ENCODE measurements at places on chromosomes 11 and 22. TPM values are rescaled to one million over a fixed set of nuclear protein-coding genes. Genes with fewer than 3 reads are reported as not detected.

SLC37A2 gene
- total RNA-seq: not detected

SLC22A8 gene
- not detected for total RNA-seq

RNASEH2C gene
- total RNA-seq: 27.7 TPM

RTN4R gene
- 1.2 TPM for total RNA-seq

SOX6 gene
- total RNA-seq: not detected

SEC14L2 gene
- total RNA-seq: 239 TPM

SLC16A8 gene
- total RNA-seq: not detected

SMTNL1 gene
- total RNA-seq: not detected

- DNase-seq: no peak
These were observed 535 bp downstream of the TRABD start for GRCh38 chr22:50186181-50186714.

- no peak for DNase-seq
These were observed 187.0 kb upstream of the ISX start for GRCh38 chr22:34879001-34879400.

- DNase-seq: peak; percentile 58
These were observed 26.6 kb upstream of the IL17RA start for GRCh38 chr22:17057959-17058814.

GRCh38 chr22:20268279-20269012 lies at the start of gene RTN4R:
TSS of gene RTN4R (minus strand) at chr22:20268318. CDS start at chr22:20268092, 226 bp downstream.
- DNase-seq: peak; percentile 44

DNA sequence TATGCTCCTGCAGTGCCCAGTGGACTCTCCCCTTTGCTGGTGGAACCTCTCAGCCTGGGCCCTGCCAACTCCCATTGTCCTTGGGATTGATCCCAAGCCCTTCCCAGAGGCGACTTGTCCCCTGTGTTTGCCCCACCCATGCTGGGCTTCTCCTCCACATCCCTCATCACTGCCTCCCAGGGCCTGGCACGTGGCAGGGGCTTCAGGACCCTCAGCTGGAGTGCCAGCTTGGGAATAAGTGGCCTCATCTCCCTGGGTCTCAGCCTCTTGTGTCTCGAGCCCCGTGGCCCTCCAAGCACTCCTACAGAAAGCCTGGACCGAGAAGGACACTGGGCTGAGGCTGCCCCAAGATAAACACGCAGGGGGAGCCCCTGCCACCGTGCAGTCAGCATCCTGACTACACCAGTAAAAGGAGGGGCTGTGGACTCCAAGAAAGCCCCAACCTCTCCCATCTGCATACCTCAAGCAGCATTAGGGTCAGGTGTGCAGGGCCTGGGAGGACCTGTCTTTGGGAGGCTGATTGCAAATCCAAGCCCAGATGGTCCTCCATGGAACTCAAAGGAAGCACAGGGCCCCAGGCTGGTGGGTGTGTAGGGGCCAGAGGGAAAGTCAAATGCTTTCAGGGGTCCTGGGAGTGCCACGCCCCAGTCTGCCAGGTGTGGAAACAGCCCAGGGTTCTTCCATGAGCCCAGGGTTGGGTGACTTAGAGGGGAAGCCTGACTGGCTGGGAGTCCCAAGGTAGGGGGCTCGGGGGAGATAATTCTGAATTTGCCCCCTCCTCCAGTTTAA lies 9.5 kb upstream of the GNAZ start:
- no peak for DNase-seq

GRCh38 chr11:44308923-44309477 lies 939 bp downstream of the ALX4 start:
- DNase-seq: no peak

DNA sequence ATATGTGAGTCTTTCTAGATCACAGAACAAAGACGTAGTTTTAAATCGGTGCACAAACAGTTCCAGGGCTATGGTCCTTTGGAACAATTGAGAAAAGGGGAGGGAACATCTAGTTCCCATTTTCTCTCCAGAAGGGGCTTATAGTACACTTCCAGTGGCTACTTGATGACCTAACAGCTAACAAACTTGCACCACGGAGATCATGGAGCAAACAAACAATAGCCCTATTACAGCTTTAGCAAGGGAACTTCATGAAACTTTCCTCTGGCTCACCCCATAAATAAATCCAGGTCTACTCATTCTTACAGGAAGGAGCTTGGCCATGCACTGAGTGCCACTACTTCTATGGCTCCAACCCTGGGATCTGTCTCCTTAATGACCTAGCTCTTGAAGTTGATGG lies 8.3 kb upstream of the FOLR2 start:
- no peak for DNase-seq

DNA sequence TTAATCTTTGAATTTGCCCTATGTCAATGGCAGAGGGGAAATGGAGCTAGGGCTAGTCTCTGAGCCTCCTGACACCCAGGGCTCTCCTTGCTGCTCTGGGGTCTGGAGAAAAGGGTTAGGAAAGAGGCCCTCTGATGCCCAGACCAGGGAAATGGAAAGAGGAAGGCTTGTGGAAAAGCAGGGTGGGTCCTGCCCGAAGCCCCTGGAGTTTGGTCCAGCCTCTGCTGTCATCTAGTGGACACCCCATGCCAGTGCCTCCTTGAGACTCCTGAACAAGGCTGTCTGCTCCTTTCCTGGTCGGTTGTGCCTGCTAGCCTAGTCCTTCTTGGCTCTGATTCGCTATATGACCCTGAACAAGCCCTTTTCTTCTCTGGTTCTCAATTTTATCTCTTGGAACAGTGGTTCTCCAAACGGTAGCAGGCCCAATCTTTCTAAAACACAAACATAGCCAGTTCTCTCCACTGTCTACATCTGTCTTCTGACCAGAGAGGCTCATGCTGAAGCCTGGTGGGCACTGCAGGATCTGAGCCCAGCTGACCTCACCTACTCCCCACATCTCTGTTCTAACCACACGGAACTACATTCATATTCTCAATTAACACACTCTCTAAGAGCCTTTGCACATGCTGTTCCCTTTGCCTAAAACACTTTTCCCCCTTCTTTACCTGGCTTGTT lies 8.8 kb upstream of the PLA2G3 start:
- peak; percentile 40 for DNase-seq

DNA sequence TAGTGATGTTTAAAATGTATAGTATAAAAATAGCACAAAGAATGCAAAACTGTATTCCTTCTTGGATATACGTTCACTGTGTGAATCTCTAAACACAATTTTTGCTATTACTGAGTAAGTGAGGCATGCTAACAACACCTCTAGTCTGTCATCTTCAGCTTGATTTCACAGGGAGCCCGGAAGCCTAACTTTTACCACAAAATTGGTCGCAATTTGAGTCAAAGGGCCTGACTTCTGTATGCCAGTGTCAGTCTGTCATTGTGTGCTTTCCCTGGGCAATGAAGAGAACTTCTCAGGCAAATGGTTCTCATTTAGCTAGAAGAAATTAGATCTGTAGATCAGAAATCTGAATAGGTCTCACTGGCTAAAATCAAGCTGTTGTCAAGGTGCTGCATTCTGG lies 1059.5 kb downstream of the FAM181B start:
- DNase-seq: no peak

GRCh38 chr11:117905524-117905923 lies 23.7 kb downstream of the TMPRSS13 start:
- no peak for DNase-seq

- DNase-seq: no peak
These were observed 33.7 kb upstream of the SMPD1 start for GRCh38 chr11:6356503-6357055.

DNA sequence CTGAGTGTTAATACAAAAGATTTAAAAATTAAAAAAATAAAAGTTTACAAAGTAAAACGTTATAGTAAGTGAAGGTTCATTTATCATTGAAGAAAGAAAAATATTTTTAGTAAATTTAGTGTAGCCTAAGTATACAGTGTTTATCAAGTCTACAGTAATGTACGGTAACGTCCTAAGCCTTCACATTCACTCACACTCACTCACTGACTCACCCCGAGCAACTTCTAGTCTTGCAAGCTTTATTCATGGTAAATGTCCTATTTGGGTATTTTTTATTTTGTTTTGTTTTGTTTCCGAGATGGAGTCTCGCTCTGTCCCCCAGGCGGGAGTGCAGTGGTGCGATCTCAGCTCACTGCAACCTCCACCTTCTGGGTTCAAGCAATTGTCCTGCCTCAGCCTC lies 8.8 kb downstream of the CASTOR1 start:
- no peak for DNase-seq

GRCh38 chr11:33377412-33378370 lies 120.5 kb downstream of the HIPK3 start:
- DNase-seq: no peak

GRCh38 chr11:91630916-91631673 lies 593.5 kb upstream of the FAT3 start:
- no peak for DNase-seq

DNA sequence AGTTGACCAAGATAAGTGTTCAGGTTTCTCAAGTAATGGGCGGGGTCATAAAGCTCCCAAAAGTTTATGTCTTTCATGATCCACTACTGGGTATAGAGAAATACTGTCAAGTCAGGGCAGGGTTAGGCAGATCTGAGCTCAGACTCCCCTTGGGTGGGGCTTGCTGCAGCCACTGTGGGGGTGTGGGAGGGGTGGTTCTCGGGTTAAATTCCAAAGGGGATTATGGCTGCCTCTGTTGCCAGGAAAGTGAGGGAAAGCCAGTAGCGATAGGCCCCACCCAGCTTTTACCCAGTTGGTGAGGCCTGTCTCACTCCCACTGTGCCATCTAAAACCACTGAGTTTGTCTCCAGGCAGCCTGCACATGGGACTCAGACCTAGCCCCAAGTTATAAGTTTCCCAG lies 37.8 kb downstream of the DLG2 start:
- no peak for DNase-seq

GRCh38 chr11:78228467-78228866 lies 39.7 kb downstream of the USP35 start:
- no peak for DNase-seq

GRCh38 chr11:2173150-2173693 lies 1.6 kb upstream of the TH start:
- no peak for DNase-seq

- no peak for DNase-seq
These were observed 6.6 kb upstream of the OR6X1 start for GRCh38 chr11:123760894-123761293.

GRCh38 chr11:35734669-35735410 lies 72.3 kb downstream of the TRIM44 start:
- DNase-seq: no peak

DNA sequence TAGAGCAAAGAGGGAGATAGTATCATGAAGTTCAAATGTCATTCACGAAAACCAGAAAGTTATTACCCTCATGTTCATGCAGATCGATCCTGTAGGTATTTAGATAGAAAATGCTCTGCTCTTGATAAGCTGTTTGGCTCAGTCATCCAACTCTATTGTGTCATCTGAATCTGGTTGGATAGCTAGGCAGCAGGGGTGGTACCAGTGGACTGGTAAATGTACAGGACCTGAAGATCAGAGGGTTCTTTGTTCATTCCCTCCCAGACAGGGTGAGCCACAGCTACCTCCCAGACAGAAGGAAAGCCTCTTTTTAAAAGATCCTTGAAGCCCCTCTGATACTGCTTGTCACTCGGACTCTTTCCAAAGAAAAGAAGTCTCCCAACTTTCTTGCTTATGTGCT lies 29.8 kb upstream of the DRD2 start:
- DNase-seq: no peak

GRCh38 chr22:49119551-49119952 lies 708.1 kb downstream of the BRD1 start:
- DNase-seq: no peak

DNA sequence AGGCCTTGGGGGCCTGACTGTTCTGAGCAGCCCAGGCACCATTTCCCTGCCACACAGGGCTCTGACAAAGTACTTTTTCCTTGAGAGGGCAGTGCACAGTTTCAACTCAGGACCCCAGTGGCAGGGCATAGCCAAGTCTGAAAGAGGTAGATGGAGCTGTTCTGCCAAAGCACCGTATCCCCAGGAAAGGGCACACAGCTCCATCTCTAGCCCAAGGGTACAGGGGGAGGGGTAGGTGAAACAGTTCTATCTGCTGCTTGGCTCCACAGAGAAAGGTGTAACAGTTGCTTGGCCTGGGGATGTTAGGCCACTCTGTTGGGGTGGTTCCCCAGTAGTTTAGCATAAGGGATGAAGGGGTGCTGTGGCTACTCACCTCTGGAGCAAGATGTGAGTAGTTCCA lies 47.8 kb downstream of the GDPD4 start:
- no peak for DNase-seq

DNA sequence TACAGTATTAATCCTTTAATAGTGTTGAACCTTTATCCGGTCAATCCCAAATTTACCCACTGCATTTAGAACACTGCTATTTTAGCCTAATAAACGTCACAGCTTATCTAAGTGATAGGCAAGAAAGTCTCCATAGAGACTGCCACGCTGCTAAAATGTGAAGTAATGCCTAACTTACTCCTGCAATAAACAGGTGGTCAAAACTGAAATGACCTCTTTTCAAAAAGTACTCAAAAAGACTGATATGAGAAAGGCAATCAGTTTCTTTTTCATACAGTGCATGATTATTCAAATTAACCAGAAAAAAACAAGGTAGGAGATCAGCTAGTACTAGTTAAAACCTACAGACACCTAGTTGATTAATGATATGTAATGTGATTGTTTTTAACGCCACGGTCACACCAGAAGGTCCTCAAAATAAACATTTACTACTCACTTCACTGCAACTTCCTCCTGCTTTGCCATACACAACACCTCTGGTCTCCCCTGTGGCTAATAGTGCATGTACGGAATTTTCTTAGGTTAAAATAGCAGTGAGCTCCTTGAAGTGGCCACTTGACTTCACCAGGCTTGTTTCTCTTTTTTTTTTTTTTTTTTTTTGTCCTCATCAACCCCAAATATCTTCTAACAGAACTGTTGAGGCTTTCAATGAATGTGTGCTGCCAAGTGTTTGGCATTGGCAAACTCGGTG lies 8.8 kb downstream of the ATP5MG start:
- DNase-seq: no peak

GRCh38 chr22:50691521-50691920 lies 18.9 kb downstream of the SHANK3 start:
- DNase-seq: peak; percentile 55

DNA sequence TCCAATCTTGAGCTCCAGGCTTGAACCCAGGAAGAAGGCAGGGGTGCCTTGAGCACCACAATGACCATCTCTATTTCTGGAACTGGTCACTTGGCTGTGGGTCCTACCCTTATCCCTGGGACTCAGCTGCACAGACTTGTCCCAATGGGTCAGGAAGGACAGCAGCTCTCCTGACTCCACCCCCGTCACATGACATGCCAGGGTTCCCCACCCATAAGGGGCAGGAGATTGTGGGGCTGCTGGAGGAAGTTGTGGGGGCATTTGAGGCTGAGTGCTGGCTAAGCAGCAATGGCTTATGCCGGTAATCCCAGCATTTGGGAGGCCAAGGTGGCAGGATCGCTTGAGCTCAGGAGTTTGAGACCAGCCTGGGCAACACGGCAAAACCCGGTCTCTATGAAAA lies 56.2 kb downstream of the NFAM1 start:
- DNase-seq: no peak

Measured in CD8-positive, alpha-beta T cell (primary cell).